ENCODE measurements at places on chromosomes 3 and 15. TPM values are rescaled to one million over a fixed set of nuclear protein-coding genes. Genes with fewer than 3 reads are reported as not detected.

GRCh38 chr15:90881181-90881977 lies 2.9 kb upstream of the FES start:
- DNase-seq: no peak

DNA sequence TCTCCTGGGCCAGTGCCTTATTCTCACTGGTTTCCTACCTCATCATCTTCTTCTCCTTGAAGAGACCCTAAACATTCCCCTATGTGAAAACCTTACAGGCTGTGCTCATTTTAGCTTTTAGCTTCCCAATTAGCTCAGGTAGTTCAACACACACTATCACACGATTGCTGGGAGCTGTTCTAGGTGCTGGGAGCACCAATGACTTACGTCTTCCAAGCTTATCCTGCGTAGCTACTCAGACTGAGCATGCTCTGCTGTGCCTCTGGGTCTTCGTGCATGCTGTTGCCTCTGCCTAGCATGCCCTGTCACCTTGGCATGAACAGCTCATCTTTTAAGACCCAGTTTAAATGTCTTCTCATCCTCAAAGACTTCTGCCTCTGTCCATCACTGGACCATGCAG lies 55.7 kb upstream of the APEH start:
- no peak for DNase-seq

DNA sequence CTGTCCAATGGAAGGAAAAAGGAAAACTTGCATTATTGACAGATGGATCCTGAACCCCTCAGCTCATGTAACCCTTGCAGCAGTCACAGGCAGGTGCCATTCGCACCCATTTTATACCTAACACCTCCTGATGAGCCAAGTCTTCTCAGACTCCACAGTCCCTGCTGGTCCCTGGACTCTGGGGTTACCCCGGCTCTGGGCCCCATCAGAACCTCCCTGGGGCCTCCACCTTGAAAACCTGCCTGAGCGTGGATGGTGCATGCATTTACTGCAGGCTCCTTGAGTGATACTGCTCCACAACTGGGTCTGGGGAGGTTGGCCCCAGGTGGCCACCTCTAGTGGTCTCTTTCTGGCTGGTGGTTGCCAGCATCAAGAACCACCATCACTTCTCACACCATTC lies 15.9 kb upstream of the DOCK3 start:
- DNase-seq: no peak

SEC61A1 gene
- 116 TPM for total RNA-seq

C3orf22 gene
- not detected for total RNA-seq
